ENCODE measurements at places on chromosomes 4 and X.

DNA sequence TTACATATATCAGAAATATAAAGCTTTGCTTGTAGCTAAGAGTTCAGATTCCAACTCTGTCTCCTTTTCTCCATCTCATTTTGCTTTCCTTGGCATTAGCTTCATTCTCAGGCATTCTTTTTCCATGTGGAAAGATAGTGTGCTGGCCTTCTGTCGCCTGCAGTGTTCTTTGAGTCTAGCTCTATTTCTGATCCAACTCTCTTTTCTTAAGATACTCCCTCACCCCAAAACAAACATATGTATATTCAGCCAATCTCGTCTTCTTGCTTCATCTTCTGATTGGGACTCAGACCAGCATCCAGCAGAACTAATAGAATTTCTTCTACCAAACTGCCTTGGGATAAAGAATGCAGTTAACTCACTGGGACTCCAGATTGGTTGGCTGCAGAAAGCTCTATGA is 532.2 kb downstream of the MID1IP1 start:
- no peak for DNase-seq

- no peak for DNase-seq
These were observed 54.6 kb upstream of the GUCY1A1 start for GRCh38 chr4:155612074-155612473.

GRCh38 chr4:6548201-6548881 is 26.6 kb upstream of the MAN2B2 start:
- no peak for DNase-seq

DNA sequence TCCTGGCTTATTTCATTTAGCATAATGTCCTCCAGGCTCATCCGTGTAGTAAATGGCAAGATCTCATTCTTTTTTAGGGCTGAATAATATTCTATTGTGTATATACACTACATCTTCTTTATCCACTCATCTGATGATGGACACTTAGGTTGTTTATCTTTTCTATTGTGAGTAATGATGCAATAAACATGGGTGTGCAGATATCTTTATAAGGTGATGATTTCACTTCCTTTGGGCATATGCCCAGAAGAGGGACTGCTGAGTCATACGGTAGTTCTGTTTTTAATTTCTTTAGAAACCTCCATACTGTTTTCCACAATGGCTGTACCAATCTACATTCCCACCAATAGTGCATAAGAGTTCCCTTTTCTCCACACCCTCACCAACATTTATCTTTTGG is 317.6 kb upstream of the CNKSR2 start:
- no peak for DNase-seq
